ENCODE measurements at places on chromosomes 11 and 22.

DNA sequence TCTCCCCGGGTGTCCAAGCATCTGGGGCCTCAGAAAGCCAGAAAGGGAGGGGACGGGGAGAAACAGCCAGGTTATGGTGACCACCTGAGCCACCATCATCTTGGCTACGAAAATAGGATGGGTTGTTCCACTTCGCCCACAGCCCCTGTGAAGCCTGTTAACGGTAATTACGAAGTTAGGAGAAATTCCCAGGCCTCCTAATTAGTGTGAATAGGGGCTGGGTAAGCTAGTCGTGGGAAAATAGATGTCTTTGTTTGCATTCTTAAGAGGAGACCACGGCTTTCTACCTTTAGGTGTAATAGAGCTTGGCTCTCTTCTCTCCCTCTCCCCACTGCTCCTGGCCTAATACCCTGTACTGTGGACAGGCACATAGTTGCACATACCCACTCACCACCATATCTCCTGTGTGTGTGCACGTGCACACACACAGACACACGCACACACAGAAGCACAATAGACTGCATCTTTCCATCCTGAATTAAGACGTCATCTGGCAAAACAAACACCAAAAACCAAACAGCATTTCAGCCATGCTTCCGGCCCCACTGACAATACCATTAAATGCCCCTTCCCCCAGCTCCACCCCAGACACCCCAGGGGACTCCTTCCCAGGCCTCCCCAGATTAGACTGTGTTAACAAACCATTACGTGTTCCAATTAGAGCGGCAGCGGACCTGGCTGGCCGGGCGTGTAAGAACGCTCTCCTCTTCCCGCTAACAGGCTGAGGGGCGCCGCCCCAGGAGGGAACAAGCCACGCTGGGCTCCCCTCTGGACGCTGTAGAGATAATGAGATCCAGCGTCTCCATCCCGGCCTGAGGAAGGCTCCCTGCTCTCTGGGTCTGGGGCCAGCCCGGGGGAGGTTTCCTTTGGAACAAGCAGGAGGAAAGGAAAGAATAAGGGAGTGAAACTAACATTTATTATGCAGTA lies 72.8 kb downstream of the TP53I11 start:
- DNase-seq = no peak

- DNase-seq = peak; percentile 8
Measured at GRCh38 chr22:35477911-35478582, 62.6 kb upstream of the RASD2 start.

GRCh38 chr11:116233561-116233960 lies 539.2 kb downstream of the BUD13 start:
- no peak for DNase-seq

- DNase-seq = no peak
Measured at GRCh38 chr11:8907116-8907515, 3.9 kb upstream of the AKIP1 start.

GRCh38 chr11:69691463-69691862 lies 12.4 kb downstream of the FGF19 start:
- no peak for DNase-seq

DNA sequence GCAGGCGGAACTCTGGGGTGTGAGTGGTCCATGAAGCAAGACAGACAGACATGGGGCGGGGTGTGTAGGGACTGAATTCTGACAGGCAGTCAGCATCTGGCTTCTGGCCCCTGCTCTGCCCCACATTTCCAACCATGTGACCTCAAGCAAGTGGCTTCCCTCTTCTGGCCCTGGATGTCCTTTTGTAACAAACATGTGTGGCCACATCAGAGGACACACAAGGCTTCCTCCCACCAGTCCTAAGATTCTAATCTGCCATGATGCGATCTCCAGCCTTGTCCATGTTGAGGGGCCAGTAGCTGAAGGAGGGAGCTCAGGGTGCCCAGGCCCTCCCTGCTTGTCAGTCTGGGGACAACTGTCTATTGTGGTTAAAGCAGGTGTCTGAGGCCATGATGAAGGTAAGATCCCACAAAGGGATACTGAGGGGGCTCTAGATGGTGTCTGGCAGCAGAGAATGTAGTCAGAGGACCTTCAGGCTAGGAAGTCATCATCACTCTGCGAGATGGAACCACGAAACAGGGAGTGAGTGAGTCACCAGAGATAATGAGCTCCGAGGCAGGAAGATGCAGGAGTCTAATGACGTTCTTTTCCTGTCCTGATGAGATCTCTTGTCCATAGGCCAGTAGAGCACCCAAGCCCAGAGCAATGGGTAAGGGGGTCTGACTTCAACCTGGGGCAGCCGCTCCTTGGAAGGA lies 27.4 kb downstream of the DRD2 start:
- no peak for DNase-seq

DNA sequence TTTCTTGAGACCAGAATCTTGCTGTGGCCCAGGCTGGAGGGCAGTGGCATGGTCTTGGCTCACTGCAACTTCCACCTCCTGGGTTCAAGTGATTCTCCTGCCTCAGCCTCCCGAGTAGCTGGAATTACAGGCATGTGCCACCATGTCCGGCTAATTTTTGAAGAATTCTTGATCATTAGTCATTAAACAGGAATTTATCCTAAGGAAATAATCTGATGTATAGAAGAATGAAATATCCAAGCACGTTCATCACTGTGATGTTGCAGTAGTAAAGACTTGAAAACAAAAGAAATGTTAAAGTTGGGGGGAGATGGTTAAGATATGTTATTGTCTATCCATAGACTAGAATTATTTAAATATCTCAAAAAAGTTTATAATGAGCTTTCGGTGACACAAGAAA lies 23.6 kb downstream of the CBL start:
- DNase-seq = no peak

DNA sequence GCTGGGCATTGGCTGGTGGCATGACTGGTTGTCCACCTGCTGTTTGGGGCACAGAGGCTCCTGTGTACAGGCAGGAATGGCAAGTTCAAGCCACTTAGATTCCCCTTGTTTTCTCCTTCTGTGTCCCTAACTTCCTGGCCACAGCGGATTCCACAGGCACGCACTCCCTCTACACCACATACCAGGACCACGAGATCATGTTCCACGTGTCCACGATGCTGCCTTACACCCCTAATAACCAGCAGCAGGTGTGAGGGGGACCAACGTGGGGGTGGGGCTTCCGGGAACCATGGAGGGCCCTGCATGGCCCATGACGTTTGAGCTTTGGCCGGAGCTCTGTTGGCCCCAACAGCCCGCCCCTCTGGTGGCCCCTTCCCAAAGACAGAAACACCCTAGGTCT lies 7.8 kb downstream of the SIPA1 start:
- DNase-seq = no peak

DNA sequence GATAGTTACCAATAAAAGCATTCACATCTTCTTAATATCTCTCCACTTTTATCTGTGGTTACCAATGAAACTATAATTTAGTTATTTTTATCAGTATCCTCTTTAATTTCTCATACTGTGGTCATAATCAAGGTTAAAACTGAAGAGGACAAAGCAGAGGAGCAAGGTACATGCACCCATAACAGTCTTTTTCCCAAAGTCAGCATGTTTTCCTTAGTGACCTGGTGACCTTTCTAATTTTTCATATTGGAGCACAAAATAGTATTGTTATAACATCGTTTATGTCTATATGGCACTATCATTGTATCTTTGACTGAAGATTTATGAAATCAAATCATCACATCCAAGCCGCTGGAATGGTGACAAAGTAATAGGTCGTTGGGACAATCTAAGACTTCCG lies 51.5 kb upstream of the CHORDC1 start:
- no peak for DNase-seq

DNA sequence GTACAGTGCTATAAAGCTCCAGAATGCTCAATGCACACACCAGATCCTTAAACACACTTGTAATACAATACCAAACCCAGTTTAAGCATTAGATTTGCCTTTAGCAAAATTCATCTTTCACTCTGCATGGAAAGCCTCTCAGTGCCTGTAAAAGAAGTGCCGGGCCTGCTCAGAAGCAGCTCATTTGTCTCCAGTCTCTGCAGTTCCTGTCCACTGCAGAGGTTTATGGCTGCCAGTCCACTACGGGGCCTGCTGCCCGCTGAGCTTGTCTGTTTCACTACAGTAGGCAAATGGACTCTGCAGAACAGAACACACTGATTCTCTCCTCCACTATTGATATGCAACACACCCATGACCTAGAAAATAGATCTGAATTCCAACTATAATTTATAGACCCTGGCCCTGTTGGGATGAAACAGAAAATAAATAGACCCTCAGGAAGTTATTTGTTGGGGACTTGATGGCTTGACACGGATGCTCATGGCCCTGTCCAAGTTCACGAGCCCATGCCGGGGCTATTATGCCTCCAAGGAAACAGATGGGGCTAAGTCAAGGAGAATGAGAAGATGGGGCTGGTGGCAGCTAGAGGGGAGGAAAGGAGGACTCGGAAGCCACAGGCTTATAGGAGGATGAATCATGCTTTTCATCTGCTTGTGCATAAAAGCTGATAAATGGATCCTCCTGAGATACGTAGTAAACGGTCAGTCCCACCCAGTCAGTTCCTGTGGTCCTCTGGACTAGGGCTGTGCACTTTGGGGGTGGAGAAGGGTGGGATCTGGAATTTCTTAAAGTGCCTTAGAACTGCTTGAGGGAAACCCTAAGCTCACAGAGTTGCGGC lies 416.8 kb upstream of the TENM4 start:
- DNase-seq = no peak

GRCh38 chr11:460331-461199 lies 10.5 kb downstream of the PTDSS2 start:
- no peak for DNase-seq

DNA sequence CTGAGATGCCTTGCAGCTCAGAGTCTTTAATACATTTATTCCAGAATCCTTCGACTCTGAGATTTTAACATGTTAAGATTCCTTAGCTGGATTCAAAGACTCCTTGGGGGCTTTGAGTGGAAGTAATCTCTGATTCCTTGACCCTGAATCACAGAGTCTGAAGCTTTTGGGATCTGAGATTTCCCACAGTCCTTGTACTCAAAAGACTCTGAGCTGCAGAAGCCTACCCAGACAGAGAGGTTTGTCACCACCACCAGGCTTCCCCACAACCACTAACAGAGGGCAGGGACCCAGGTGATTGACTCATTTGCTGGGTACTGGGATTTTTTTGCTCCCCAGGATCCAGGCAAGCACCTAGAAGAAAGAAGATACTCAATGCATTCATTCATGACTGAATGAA lies 1.4 kb upstream of the SERPINH1 start:
- DNase-seq = no peak

- DNase-seq = no peak
Measured at GRCh38 chr22:44894321-44894720, 115.5 kb downstream of the PHF21B start.

DNA sequence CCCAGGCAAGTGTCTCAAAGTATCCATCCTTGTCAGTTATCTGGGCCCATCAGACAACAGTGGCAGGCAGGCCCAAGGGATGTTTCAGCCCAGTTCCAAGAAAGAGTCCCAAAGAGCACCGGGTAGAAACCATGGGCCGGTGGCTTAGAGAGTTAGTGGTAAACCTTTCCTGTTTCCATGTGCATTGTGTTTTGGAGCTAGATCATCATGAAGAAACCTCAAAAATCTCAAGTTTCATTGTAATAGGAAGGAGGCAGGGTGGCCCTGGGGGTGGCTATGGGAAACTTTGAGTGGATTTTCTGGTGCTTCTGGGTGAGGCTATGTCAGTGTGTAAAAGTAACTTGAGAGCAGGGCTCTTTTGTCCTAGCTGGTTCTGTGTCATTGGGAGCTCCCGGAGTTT lies 68.1 kb downstream of the UBASH3B start:
- no peak for DNase-seq

GRCh38 chr11:35146711-35147110 lies 7.7 kb downstream of the CD44 start:
- DNase-seq = no peak

- DNase-seq = no peak
Measured at GRCh38 chr11:21811572-21811971, 381.3 kb upstream of the ANO5 start.

DNA sequence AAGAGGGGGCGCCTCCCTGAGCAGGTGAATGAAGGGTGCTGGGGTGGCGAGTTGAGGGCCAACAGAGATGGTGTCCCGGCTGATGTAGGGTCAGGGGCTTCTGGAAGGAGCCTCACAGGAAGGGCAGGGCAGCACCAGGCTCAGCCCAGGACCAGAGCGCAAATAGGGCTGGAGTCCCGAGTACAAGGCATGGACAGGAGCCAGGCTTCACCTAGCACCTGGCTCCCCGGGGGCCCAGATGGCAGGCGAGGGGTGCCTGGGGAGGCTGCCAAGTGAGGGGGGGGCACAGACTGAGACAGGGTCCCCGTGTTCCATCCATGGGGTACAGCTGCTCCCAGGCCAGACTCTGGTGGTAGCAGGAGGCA lies 105.8 kb downstream of the KCNQ1 start:
- no peak for DNase-seq

GRCh38 chr22:27576815-27577573 lies 224.6 kb downstream of the MN1 start:
- no peak for DNase-seq

DNA sequence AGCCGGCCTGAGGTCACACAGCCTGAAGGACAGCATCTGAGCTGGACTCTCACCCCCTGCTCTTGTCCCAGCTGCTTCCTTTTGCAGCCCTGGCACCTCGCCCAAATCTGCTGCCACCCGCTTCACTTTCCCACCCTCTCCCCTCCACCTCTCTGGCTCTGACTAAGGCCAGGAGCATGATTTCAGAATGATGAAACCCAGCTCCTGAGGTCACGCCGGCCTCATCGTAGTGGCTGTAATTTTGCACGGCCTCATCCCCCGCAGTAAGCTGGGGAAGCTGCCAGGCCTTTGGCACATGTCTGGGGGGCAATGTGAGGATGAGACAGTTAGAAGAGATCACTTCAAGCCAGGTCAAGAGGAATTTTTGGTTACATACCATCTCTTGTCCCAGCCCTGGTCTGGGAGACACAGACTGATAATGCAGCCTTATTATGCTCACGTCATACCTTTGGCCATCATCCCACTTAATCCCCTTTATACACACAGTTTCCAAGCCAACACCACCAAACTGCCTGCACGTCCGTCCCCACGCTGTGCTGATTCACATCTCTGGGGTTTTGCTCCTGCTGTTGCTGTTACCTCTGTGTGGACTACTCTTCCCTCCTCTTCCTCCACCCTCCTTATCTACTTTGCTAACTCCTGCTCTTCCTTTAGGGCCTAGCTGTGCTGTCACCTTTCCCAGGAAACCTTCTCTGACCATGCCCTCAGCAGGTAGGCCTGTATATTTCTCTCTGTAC lies 58.1 kb downstream of the CHRDL2 start:
- DNase-seq = no peak

DNA sequence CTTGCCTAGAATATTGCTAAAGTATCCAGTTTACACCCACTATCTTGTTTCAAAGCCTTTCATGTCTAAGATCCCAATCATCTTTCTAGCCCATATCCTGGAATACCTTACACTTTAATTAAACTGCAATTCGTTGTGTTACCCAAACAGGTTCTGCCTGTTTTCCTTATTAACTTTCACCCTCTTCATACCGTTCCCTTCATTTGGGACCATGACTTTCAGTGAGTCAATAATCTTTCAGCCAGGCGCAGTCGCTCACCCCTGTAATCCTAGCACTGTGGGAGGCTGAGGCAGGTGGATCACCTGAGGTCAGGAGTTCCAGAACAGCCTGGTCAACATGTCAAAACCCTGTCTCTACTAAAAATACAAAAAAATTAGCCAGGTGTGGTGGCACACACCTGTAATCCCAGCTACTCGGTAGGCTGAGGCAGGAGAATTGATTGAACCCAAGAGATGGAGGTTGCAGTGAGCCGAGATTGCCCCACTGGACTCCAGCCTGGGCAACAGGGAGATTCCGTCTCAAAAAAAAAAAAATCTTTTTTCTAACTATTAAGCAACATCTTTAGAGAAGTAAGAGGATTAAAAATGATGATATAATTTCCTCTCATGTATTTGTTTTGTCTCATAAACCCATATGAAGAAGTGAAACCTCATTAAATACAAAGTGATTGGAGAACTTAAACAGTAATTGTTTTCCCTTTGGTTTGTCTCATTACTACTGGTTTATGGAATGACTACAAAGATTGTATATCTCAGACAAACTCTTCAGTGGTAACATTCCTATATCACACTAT lies 20.7 kb downstream of the DMC1 start:
- no peak for DNase-seq

Data from NCI-H187 (cell line).